ENCODE measurements at places on chromosomes 11 and 22.

DNA sequence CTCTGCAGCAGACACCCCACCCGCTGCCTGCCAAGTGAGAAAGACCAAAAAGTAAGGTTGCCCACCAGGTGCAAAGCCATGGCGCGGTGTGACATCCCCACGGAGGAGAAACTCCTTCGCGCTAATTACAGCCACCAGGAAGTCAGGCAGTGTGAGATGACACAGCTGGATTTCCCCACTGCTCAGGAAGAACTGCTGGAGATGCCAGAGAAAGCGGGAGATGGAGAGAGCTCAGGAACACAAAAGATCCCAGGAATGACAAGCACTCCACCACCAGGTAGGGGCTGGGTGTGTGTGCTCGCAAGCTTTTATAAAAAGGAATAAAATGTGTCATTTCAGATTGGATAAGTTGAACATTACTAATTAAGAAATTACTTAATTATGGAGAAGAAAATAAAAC lies 292.7 kb downstream of the OPCML start:
- no peak for DNase-seq

- no peak for DNase-seq
Observed at GRCh38 chr11:3159296-3160190, 5.6 kb downstream of the OSBPL5 start.

DNA sequence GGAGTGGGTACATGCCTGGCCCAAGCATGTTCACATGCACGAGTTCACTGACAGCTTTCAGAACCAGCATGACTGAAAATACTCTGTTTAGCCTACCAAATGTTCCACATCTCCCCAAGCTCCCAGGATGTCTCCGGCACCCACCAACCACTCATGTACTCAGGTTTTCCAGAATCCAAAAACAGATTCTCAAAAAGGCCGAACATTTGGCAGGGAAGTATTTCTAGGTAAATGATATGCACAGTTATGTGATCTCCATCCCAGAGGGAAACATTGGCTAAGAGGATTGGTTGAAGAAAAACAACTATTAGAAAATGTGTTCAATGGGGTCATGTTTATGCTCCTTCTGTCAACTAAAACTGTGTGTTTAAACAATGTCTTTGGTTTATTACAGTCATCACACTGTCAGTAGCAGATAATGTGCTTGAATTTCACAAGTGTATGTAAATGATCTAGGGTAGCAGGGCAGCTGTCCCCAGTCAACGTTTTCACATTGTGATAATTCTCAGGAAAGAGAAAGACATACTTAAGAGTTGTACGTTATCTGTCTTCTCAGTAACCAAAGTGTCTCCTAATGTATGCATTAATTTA lies 52.3 kb downstream of the BARX2 start:
- no peak for DNase-seq

GRCh38 chr11:5809122-5809519 lies 397 bp downstream of the OR52N2 start:
- DNase-seq = no peak

- DNase-seq = no peak
Observed at GRCh38 chr11:124586238-124586860, 16.6 kb downstream of the OR8A1 start.

- peak; percentile 87 for DNase-seq
Observed at GRCh38 chr11:130002846-130003716, 446 bp upstream of the PRDM10 start.

DNA sequence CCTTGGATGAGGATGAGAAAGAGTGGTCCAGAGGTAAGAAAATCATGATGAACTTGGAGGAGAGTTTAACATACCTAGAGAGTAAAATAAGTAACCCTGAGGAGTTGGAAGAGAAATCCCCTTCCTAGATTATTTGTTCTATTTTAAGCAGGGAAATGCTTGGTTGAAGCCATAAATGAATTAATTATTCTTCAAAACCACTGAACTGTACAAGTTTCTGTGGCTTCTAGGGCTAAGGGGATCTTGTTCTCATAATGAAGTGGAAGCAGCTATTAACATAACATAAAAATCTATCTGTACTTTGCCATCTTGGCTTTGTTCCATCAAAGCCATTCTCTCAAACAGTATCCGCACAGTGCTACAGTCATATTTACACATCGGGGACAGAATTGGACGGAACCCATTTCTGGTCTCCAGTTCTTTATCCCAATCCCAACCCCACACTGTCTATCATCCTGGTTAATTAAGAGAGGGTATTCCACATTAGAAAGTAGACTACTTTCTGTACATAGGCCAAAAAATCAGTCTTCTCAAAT lies 14.5 kb upstream of the ARHGAP42 start:
- no peak for DNase-seq

- no peak for DNase-seq
Observed at GRCh38 chr22:35544827-35545226, 4.2 kb downstream of the RASD2 start.

GRCh38 chr11:102436561-102436960 lies 16.0 kb downstream of the TMEM123 start:
- DNase-seq = no peak

GRCh38 chr22:37781434-37782059 lies 26.2 kb upstream of the GCAT start:
- no peak for DNase-seq
